ENCODE measurements at places on chromosomes 11 and 22.

GRCh38 chr22:23841292-23841691 lies 2.5 kb upstream of the DERL3 start:
- no peak for DNase-seq

GRCh38 chr11:119144825-119145486 lies 3.9 kb upstream of the ABCG4 start:
- DNase-seq, result no peak

- DNase-seq, result no peak
Measured at GRCh38 chr11:18958221-18958910, 19.2 kb upstream of the MRGPRX1 start.

GRCh38 chr11:132028380-132029240 lies 658.2 kb downstream of the NTM start:
- DNase-seq, result no peak

GRCh38 chr11:9078113-9079086 lies 13.0 kb downstream of the SCUBE2 start:
- no peak for DNase-seq

DNA sequence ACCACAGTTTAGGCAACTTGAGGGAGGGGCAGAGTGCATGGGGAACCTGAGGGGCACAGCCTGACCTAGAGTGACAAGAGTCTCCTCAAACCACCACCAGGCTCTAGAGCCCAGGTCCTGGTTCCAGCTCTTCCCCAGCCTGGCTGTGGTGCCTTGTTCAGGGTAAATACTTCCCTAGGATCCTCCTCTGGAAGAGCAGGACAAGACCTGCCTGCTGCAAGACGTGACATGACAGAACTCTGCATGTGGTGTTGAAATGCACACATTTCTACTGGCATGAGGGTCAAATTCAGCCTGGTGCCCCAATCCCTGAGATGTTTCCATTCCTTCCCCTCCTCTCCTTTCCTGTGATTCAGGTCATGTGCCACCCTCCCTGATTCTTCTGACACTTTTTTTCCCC lies 3.3 kb downstream of the SEC14L2 start:
- no peak for DNase-seq

- no peak for DNase-seq
Measured at GRCh38 chr11:35629914-35630313, 11.7 kb downstream of the FJX1 start.

- DNase-seq, result no peak
Measured at GRCh38 chr22:50432131-50432876, 42.5 kb downstream of the SBF1 start.

- peak; percentile 58 for DNase-seq
Measured at GRCh38 chr11:13963169-13963948, 836 bp downstream of the SPON1 start.

- DNase-seq, result no peak
Measured at GRCh38 chr11:13118194-13118593, 109.1 kb downstream of the RASSF10 start.

GRCh38 chr11:68460741-68461574 lies at the start of gene PPP6R3:
Gene PPP6R3 (plus strand): TSS chr11:68460752. CDS start chr11:68537665, 76,913 bp downstream.
- DNase-seq, result no peak

GRCh38 chr11:94139416-94139815 lies 10.8 kb downstream of the PANX1 start:
- no peak for DNase-seq

DNA sequence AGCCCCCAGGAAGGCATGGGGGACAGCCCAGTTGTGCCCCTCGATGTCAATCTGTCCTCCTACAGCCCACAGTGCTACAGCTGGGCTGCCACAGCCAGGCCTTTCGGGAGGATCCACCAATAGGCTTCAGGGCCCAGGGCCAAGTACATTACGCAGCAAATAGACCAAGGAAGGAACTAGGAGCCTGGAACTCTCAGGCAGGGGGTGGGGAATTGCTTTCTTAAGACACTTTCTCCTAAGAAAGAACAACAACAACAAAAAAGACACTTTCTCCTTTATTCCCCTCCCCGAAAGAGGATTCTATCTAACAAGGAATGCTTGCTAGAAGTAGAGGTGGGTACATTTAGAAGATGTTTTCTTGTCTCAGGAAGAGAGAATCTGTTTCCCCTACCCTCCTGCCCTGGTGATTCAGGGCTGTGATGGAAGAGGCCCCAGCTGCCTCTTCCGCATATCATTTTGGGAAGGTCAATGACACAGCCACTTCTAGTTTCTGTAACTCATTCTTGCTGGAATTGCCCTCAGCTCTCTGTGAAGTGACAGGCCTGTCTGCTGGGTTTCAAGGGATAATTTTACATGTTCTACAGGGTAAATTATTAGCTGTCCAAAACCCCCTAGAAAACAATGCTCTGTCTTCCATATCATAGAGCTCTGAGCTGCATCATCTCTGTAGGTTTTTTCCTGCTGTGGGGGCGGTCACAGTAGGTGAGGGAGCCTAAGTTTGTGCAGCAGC lies 6.0 kb upstream of the MALAT1 start:
- DNase-seq, result no peak

GRCh38 chr11:74748211-74749126 lies at the start of gene RNF169:
Gene RNF169 (plus strand): TSS chr11:74748849. CDS start chr11:74748881, 32 bp downstream.
- peak; percentile 88 for DNase-seq

- DNase-seq, result no peak
Measured at GRCh38 chr11:112881461-112881860, 79.8 kb upstream of the NCAM1 start.

GRCh38 chr11:88950975-88951374 lies 114.8 kb downstream of the GRM5 start:
- no peak for DNase-seq

GRCh38 chr22:49142296-49142695 lies 685.4 kb downstream of the BRD1 start:
- DNase-seq, result no peak

GRCh38 chr11:68880851-68881250 lies 22.8 kb downstream of the MRPL21 start:
- no peak for DNase-seq

- DNase-seq, result no peak
Measured at GRCh38 chr11:27705873-27706820, 5.9 kb upstream of the BDNF start.

- DNase-seq, result no peak
Measured at GRCh38 chr22:46788441-46789172, 26.2 kb downstream of the TBC1D22A start.

DNA sequence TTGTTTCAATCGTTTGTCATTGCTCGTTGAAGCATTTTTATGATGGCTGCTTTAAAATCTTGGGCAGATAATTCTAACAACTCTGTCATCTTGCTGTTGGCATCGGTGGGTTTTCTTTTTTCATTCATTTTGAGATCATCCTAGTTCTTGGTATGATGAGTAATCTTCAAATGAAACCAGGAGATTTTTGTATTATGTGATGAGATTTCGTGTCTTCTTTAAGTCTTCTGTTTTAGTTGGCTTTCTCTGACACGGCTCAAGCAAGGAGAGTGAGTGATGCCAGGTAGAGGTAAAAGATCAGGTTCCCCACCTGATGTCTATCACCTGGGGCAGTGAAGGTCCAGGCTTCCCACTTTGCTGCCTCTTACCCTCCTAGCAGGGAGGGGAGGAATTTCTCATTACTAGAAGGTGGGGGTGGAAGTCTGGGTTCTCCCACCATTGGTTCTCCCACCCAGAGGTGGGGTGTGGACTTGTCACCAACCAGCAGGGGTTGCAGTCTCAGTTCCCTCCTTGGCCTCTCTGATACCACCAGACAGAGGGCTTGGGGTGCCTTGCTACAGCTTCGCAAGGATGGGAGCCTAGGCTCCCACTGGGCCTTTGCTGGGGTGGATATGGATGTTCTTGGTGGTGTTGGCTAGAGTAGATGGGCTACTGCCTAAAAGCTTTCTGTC lies 12.9 kb downstream of the CDC45 start:
- DNase-seq, result no peak

GRCh38 chr11:28303477-28304191 lies 195.4 kb downstream of the METTL15 start:
- DNase-seq, result no peak

GRCh38 chr22:31630331-31631329 lies 31.4 kb downstream of the PISD start:
- peak; percentile 90 for DNase-seq

DNA sequence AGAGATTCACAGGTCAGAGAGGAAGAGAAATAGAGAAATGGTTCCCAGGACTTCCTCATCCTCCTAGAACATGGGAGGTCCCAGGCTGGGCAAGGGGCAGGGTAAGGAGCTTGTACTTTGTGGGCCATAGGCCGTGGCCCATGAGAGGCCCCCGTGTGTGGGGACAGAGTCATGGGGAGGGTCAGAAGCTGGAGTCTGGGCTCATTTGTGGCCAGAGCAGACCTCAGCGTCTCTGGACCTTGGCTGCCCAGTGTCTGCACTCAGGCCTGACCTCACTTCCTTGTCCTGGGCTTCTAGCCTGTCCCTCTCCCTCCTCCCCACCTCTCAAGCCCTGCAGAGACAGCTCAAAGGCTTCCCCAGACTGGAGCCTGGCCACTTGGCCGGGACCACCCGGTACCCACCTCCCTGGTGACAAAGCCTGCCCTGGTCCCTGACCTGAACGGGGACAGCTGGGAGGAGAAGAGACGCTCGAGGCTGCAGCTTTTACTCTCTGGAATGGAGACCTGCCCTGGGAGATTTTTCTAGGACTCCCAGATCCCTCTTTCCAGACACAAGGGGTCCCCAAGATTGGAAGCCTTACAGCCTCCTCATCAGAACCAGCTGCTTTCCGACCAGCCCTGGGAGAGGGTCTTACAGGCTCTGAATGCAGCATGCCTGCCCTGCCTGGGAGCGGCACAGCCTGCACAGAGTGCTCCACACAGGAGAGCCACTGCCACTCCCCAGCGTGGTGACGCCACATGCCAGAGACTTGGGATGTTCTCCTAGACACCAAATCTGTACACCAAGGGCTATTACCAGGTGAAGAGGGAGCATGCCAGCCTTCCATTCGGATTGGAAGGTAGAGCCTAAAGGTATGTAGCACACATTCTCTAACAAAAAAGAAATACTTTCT lies 569.0 kb upstream of the B3GAT1 start:
- DNase-seq, result no peak

DNA sequence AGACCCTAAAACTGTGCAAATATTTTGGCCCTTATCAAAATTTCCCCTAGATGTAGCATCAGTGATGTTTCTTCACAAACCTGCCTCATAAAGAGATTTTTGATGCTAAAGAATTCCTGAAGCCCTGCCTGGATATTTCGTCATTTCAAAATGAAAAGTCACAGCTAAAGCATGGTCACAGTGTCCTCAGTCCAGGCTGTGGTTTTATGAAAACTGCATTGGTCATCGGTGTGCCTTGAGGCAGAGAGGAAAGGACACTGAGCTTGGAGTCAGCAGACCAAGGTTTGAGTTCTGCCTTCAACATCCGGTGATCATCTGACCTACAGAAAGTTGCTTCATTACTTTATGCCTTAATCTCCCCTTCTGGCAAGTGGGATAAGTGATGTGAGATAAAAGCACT lies 34.8 kb upstream of the ALKBH3 start:
- DNase-seq, result no peak

DNA sequence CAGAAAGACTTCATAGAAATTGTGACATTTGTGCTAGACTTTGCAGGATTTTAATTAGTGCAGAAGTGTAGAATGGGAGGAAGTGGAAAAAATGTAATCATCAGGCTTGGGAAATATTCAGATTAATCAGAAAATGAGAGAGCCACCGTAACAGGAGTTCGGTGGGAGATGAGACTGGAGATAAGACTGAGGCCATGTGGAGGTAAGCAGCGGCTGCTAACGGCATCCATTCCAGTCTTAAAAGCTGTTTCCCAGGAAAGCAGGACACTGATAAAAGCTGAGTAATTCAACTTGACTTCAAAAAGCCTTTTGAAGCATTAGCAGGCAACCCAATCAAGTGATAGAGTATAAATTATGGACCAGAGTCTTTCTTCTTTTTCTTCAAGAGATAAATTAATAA lies 369.9 kb downstream of the LUZP2 start:
- no peak for DNase-seq

DNA sequence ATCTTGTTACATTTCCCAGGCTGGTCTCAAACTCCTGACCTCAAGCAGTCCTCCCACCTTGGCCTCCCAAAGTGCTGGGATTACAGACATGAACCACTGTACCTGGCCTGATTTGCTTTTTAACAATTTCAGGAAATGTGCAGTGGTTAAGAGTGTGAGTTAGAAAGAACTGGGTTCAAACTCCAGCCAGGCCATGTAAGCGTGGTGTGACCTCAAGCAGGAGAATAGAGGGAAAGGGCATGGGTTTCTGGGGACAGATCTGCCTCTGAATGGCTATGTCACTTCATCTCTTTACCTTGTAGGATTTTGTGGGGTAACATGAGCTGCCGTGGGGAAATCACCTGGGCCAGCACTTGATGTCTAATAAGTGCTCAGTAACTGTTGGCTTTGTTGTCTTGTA lies 9.3 kb downstream of the SNRPD3 start:
- no peak for DNase-seq

DNA sequence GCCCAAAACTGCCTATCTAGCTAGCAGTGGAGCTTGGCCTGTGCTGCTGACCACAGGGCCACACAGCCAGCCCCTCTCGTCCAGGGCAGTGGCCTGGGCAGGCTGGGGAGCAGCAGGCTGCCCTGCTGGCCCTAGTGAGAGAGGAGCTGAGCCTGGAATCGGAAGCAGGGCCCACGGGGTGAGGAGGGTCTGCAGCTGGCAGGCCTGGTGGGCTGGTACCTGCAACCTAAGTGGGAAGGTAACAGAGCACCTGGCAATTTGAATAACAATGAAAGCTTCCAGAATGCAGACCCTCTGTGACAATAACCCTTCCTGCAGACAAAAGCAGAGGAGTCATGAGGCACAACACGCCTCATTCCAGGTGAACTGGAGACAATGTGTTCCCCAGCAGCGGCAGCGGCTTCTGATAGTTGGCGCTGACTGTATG lies 31.8 kb upstream of the RFPL3 start:
- DNase-seq, result peak; percentile 13

GRCh38 chr11:60428517-60428916 lies 855 bp upstream of the MS4A5 start:
- DNase-seq, result no peak

GRCh38 chr22:45319324-45319685 lies 9.6 kb downstream of the FAM118A start:
- DNase-seq, result no peak

DNA sequence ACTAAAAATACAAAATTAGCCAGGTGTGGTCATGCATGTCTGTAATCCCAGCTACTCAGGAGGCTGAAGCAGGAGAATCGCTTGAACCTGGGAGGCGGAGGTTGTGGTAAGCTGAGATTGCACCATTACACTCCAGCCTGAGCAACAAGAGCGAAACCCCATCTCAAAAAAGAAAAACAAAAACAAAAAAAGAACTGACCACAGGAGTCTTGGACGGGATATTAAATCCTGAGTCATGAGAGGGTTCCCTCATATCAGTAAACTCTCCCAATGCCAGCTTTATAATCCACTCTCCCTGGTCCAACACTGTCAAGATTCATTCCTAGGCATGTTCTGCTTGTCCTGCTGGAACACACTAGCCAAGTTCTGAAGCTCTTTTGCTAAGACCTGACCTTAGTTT lies 61.5 kb upstream of the EP300 start:
- no peak for DNase-seq

DNA sequence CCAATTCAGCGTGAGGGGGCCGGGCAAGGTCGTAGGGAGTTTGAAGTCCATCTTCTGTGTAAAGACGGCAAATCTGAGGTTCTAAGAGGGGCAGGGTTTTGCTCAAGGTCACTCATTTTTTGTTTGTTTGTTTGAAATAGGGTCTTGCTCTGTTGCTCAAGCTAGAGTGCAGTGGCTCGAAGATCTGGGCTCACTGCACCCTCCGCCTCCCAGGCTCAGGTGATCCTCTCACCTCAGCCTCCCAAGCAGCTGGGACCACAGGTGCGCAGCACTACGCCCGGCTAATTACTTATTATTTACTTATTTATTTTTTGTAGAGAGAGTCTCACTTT lies 355 bp upstream of the AP1B1 start:
- no peak for DNase-seq
